Adrenal gland (tissue), 19 donors: ENCODE measurements at places on chromosomes 2 and 18. TPM values are rescaled to one million over a fixed set of nuclear protein-coding genes. Genes with fewer than 3 reads are reported as not detected.

- no peaks in the 10 kb centered on the region for H3K36me3 ChIP-seq
- H3K27ac ChIP-seq: no peak overlapping the region
- no peak overlapping the region for H3K4me3 ChIP-seq
Observed at GRCh38 chr2:109290887-109291643, 162.1 kb downstream of the SH3RF3 start.

HNMT gene
- 15.1 TPM for polyA plus RNA-seq

DNAJC5G gene
- polyA plus RNA-seq: 2.9 TPM

GRCh38 chr2:212157012-212157411, 381.6 kb downstream of the ERBB4 start:
- H3K4me3 ChIP-seq: no peak overlapping the region
- DNase-seq: no peak
- peaks cover 6% of the 10 kb centered on the region for H3K27me3 ChIP-seq
- H3K27ac ChIP-seq: no peak overlapping the region
- no peaks in the 10 kb centered on the region for H3K4me1 ChIP-seq

GAD1 gene
- polyA plus RNA-seq: 18.3 TPM

LBX2 gene
- polyA plus RNA-seq: not detected

DNA sequence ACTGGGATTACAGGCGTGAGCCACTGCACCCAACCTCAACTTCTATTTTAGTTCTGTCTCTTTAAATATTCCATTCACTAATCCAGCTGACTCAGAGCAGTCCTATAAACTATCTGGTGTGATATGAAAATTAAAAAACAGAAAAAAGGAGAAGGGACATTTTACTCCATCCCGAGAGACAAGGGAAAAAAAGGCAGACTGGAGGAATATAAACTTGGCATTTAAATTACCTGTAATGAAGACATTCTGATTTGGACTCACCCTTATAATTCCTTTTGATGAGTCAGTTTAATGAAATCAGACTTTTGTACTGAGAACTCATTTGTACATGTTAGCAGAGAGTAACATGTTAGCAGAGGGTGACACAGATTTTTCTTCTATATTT, 74.8 kb upstream of the RIOK3 start:
- H3K36me3 ChIP-seq: no peaks in the 10 kb centered on the region
- H3K4me3 ChIP-seq: no peak overlapping the region
- no peak for DNase-seq

DNA sequence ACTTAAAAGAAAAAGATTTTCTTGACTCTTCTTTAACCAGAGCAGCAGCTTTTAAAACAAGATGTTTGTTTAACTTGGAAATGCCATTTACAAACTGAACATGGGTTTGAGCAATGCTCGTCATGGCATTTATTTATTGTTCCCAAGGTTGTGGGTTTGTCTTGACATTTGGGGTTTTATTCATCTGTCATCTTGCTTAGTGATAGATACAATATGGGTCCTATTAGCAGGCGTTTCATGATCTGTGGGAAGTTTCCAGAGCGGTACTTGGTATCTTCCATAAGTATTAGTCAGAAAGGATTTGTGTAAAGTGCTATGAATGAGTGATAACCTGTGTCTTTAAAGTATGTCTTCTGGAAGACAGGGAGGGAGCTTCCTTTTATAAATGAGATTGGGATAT, 29.9 kb upstream of the MGAT5 start:
- H3K27me3 ChIP-seq: no peaks in the 10 kb centered on the region
- H3K4me3 ChIP-seq: no peak overlapping the region
- H3K36me3 ChIP-seq: no peaks in the 10 kb centered on the region
- peaks cover 20% of the 10 kb centered on the region for H3K4me1 ChIP-seq
- H3K27ac ChIP-seq: no peak overlapping the region

C2orf81 gene
- polyA plus RNA-seq: 4.5 TPM

DNA sequence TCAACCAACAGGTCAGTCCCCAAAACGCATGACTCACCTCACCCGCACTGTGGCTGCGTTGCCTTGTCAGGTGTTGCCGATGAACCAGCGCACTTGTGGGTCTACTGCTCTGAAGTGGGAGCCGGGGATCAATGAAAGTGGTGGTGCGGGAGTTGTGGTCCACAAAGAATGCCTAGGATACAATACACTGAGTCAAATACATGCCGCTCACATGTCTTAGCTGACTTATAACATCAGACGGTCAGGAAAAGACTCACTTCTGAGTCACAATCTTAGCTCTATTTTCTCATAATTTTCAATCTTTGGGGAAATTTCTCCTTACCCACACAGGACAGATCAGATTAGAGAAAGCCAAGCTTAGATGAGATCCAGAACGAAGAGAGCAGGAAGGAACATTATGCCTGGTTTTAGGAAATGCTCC, 107.1 kb upstream of the STK17B start:
- H3K27me3 ChIP-seq: no peaks in the 10 kb centered on the region
- DNase-seq: no peak

DNA sequence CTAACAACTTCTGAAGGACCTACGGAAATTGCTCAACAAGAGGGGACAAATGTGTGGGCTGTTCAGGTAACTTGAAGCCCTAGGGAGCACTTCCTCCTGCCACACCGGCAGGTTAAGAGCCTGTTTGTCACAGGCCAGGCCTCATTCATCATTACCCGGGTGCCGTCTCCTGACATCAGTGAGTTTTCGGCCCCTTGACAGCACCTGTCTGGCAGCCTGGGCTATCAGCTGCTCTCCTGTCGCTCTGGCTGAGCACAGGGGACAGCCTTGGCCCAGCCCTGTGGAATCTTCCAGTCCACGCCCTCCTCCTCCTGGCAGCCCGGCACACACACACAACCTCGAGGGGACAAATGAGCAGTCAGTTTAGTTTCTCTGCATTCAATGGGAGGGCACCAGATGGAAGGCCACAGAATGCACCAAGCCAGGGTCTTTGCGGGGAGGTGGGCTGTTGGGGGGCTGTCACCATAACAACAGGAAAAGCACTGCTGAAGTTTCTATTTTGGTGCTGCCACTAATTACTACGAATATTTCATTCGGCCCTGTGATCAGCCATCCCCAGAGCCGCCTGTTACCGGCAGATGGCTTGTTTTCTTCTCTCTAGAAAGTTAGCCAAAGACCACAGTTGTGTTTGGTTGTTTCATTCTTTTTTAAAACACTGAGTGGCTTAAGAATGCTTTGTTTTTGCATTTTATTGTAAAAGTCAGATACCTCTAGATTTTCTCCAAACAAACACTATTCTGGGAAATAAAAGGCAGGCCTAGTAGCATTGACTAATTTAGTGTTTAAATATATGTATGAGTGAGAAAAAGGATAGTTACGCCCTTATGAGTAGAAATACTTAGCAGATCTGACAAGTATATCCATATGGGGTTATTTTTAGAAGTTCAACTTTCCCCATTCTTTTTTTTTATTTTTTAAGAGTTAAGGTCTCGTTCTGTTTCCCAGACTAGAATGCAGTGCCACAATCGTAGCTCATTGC, 189.9 kb upstream of the NDUFV2 start:
- H3K27ac ChIP-seq: no peak overlapping the region
- H3K27me3 ChIP-seq: no peaks in the 10 kb centered on the region

CTLA4 gene
- 0.15 TPM for polyA plus RNA-seq

C18orf63 gene
- not detected for polyA plus RNA-seq

GRCh38 chr2:107323946-107324565, 438.1 kb upstream of the ST6GAL2 start:
- H3K27ac ChIP-seq: no peak overlapping the region
- no peak overlapping the region for H3K4me3 ChIP-seq
- H3K27me3 ChIP-seq: no peaks in the 10 kb centered on the region

DNA sequence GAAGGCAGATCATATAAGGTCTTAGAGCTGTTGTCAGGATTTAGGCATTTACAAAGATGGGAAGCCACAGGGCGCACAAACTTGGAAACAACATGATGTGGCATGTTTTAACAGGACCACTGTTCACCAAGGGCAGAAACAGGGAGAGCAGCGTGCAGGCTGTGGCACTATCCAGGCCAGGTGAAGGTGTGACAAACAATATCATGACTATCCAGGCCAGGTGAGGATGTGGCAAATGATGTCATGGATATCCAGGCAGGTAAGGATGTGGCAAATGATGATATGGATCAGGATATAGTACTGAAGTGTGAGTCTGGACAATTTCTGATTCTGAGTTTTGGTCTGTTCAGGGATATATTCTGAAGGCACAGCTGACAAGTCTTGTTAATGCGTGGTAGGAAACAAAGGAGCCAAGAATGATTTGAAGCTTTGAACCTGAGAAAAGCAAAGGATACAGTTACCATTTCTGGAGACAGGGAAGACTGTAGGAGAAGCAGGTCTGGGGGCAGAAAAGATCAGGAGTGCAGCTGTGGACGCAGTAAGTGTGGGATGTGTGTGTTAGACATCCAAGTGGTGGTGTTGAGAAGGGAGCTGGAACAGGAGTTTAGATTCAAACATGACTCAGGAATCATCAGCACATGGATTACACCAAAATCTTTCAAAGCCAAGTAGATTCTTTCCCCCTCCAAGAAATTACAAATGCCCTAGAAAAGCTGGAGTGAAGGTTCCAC, 205.9 kb downstream of the TMEM163 start:
- no peaks in the 10 kb centered on the region for H3K4me1 ChIP-seq
- no peak for DNase-seq
- no peaks in the 10 kb centered on the region for H3K36me3 ChIP-seq

DNA sequence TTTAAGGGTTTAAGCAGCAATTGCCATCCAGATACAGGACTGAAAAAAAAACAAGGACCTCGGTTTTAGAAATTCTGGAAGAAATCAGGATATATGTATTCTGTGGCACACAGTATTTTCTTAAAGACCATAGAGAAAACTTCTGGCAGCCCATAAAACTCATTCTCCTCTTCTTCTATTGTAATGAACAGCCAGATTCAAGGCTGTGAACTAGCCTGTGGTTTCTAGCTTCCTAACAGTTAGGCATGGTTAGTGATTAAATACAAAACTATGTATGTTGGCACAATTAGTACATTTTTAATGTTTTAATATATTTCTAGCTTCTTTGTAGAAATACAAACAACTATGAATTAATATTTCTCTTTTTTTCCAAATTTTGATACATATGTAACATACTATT, 555.7 kb downstream of the DSC3 start:
- no peaks in the 10 kb centered on the region for H3K36me3 ChIP-seq
- H3K4me1 ChIP-seq: no peaks in the 10 kb centered on the region
- no peaks in the 10 kb centered on the region for H3K27me3 ChIP-seq
- no peak overlapping the region for H3K27ac ChIP-seq
- no peak overlapping the region for H3K4me3 ChIP-seq

MTLN gene
- polyA plus RNA-seq: 321 TPM

ASB18 gene
- polyA plus RNA-seq: not detected
